ENCODE measurements at places on chromosomes 12 and 14. TPM values are rescaled to one million over a fixed set of nuclear protein-coding genes. Genes with fewer than 3 reads are reported as not detected.

LTBP2 gene
- not detected for total RNA-seq

ARID2 gene
- 29.0 TPM for total RNA-seq

IL26 gene
- 8.0 TPM for total RNA-seq

SRRM4 gene
- total RNA-seq, result not detected

C12orf43 gene
- total RNA-seq, result 15.6 TPM

GRCh38 chr12:10018386-10018785, 8.0 kb downstream of the CLEC12B start:
- ATAC-seq, result no peak

- no peak for ATAC-seq
Observed at GRCh38 chr12:116647813-116648212, 88.6 kb downstream of the MAP1LC3B2 start.

GRCh38 chr12:104458694-104459367, 2.1 kb downstream of the CHST11 start:
- ATAC-seq, result peak; percentile 19

- no peak for ATAC-seq
Observed at GRCh38 chr12:65823513-65824375, 539 bp upstream of the HMGA2 start.

- no peak for ATAC-seq
Observed at GRCh38 chr14:64688031-64688430, 16.2 kb upstream of the PLEKHG3 start.

DNA sequence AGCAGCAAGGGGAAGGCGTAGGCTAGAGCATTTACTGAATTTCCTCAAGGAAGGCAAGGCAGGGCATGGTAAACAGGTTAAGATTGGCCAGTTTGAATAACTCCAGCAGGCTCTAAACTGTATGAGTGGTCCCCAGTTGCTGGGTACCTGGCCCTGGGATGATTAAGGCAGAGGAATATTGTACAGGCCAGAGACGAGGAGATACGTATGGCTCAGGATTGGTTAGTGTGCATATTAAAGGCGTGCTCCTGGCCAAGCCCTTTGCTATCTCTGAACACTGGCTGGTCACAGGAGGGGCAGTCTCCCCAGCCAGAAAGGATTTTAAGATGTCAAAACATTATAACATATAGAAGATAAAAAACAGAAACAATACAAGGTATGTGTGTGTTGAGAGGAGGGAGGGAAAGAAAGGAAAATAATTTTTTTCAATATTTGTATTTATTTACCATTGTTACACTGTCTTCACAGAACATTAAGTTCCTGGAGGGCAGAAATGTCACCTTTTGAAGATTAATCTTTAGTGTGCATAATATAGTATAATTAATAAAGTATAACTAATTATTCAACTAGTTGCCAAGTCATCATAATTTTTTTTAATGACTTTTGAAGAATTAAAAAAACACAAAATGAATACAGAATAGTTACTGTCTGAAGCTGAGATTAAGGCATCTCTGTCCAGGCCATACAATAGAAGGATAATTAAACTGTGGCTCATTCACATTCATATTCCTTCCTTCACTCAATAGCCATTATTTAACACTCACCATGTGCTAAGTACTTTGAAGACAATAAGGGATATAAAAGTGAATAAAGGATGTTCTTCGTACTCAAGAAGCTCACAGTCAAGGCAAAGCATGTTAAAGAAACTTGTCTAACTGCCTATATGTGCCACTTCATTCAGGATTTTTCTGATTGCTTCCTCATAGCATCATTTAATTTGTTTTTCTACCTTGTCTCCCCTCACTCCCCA, 41.9 kb downstream of the DCP1B start:
- no peak for ATAC-seq

DNA sequence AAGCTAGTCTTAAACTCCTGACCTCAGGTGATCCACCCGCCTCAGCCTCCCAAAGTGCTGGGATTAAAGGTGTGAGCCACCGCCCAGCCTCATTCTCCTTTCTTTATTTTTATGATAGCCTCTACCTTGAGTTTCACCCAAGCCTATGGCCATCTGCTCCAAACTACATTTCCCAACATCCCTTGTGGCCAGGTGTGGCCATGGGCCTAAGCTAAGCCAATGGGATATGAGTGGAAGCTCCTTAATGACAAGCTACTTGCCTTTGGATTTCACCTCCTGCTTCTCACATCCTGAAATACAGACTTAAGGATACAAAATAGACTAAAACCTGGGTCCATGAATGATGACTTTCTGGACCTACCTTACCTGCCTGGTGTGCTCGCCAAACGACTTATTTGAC, 46.2 kb downstream of the DPF3 start:
- no peak for ATAC-seq
